Activated gamma-delta T cell (primary cell): ENCODE measurements at places on chromosomes 6 and 20.

GRCh38 chr20:14576196-14576877, 238.9 kb upstream of the FLRT3 start:
- no peak for DNase-seq

DNA sequence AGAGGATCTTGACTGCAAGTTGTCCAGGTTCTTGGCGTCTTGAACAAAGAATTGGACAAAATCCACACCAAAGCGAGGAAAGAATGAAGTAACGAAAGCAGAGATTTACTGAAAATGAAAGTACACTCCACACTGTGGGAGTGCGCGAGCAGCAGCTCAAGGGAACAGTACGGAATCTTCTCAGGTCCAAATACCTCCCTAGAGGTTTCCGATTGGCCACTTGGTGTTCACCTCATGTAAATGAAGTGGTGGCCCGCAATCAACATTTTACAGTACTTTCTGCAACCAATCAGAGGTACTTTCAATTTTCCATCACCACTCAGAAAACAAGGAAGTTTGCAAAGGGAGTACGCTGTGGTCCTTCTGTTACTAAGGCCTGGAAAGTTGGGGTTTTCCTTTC, 122.4 kb downstream of the PTPRK start:
- no peak for DNase-seq

- no peak for DNase-seq
Measured at GRCh38 chr20:41078329-41078728, 49.7 kb downstream of the TOP1 start.

- no peak for DNase-seq
Measured at GRCh38 chr6:22526736-22527135, 42.6 kb upstream of the HDGFL1 start.

GRCh38 chr6:149910721-149911151, 12.2 kb downstream of the RAET1G start:
- no peak for DNase-seq

GRCh38 chr6:158686311-158686710, 36.5 kb downstream of the SYTL3 start:
- no peak for DNase-seq

DNA sequence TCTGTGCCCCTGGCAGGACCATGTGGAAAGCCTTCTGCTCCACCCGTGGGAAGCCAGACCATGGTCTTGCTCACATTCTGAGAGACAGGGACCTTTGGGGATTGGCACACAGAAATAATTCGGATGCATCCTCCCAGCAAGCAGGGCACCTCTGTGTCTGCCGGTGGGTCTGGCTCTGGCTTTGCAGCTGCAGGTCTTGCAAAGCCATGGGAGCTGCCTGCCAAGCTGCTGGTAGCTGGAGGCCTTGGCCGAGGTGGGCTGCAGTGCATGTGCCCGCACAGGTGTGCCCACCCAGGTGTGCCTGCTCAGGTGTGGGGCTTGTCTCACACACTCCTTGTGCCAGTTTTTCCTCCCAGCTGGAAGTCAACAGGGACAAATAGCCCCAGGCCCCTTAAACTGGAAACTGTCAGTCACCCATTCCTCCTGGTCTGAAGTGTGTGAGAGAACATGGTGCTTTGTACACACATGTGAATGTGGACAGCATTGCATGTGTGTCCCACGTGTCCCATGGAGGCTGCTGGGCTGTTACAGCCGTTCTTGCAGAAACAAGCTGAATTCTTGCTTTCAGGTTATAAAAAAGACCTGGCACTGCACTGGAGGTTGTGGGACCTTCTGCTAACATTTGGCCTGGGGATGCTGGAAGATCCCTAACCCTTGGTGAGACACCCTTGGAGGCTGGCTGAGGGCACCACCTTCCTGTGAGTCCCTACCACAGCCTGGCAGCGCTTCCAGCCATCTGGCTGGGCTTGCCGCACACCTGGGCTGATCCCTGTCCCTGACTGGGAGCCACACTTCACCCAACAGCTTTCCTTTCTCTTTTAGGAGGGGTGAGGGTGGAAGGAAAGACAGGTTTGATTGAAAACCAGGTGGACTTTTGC, 54.9 kb upstream of the SMOC2 start:
- no peak for DNase-seq

- no peak for DNase-seq
Measured at GRCh38 chr20:34022151-34022838, 28.6 kb downstream of the RALY start.

- no peak for DNase-seq
Measured at GRCh38 chr20:21699216-21699508, 6.3 kb upstream of the PAX1 start.

DNA sequence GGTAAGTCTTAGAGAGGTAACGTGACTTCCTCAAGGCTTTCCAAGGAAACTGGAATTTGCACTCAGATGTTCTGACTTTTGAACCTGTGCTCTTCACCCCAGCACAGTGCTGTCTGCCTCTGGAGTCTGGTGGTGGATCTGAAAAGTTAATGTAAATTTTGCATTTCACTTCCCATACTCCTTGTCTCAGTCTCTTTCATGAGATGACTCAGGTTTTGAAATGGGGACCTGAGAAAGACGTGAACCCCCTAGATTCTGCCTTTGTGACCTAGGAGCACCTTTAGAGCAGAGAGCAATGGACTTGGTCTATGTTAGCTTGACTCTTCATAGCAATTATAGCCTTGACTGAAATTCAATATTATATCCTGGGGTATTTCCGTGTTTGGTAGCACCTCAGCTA, 223.0 kb downstream of the QKI start:
- no peak for DNase-seq

DNA sequence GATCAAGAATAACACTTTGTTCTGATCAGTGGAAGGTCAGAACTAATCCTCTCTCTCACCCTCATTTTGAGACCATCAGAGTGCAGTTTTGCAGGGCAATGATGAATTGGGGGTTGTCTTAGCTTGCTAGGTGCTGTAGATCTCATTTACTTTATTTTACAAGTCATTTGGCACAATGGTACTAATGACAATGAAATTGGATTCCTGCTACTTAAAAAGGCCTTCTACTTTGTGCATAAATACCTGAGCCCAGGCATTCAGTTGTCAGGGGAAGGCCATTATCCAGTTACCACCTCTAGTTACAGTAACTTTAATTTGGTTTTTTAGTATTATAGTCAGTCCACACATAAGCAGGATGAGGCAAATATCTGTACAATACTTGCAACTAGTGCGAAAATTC, 240.0 kb downstream of the HDGFL1 start:
- no peak for DNase-seq

GRCh38 chr20:16048876-16049275, 524.4 kb downstream of the KIF16B start:
- no peak for DNase-seq

- DNase-seq, result no peak
Measured at GRCh38 chr20:37389844-37390275, 43.9 kb downstream of the SRC start.

DNA sequence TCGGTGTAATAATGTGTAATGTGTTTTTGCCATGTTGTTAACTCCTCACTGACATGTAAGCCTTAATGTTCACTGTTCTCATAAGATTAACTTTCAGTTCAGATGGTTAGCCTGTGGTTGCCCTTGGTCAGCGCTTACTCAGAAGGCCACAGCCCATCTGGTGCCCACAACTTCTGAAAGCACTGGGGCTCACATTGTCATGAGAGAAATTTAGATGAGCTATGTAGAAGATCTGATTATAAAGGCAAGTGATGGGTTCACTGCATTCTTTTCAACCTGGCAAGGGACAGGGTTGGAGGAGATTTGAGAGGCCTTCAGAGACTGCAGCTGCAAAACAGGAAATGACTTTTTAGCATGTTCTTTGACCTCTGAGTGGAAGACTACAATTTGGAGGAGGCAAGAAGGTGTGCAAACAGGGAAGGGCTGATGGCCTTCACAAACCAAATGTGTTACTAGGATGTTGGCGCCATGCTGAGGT, 242.3 kb upstream of the SUPT3H start:
- no peak for DNase-seq

DNA sequence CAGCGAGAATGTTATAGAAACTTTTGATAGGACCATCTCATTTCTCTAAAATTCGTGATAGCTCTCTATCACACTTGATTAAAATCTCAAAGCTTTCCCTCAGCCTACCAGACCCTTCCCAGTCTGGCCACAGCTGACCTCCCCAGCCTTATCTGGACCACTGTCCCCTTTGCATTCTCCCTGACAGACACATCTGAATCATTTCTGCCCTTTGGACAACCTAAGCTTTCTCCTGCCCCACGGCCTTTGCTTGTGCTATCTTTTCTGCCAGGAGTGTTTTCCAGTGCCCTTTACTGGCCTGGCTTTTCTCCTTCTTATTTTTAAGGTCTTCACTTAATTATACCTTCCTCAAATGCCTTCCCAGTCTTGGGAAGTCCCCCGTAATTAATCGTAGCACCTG, 136.0 kb upstream of the RNF24 start:
- no peak for DNase-seq

DNA sequence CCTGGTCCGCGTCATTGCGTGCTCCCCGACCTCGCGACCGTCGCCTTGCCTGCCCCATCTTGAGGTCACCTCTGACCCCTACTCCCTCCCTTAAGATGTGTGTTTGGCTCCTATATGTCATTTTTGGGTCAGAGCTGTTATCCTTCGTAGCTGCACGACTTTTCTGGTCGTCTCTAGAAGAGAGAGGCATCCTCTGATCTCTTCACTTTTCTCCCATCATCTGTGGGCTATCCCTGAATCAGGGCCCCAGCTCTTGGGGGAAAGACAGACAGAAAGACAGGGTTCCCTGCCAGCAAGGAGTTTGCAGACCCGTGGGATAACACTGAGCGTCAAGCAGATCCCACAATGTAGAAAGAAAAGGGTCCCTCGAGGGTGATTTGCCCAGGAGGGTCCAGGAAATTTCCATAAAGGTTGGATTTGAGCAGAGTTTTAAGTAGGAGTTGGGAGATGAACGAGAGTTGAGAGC, 555 bp downstream of the FAM120B start:
- DNase-seq, result no peak

- no peak for DNase-seq
Measured at GRCh38 chr20:58938078-58938477, 43.0 kb upstream of the NELFCD start.

DNA sequence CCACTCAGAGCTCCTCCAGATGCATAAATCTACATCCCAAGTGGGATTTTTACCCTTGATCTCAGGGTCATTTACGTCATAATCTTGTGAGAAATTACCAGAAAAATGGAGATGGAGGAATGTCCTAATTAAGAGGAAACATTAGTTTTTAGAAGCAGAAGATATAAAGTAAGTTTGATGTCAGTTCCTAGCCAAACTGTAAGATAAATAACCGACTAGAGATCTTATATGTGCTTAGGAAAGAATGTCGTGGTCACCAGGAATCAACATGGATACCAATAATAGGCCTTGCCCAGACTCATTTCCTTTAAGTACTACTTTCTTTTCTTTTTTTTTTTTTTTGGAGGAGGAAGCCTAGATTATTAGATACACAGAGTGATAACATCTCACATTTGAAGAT, 186.9 kb downstream of the UTRN start:
- no peak for DNase-seq

GRCh38 chr6:159249128-159249527, 79.9 kb downstream of the FNDC1 start:
- no peak for DNase-seq

GRCh38 chr6:125310994-125311649, 9.4 kb upstream of the HDDC2 start:
- DNase-seq, result no peak
